Nephron progenitor cell (in vitro differentiated cells): ENCODE measurements at places on chromosomes 2 and 18.

GRCh38 chr2:166057370-166058164 lies 70.3 kb downstream of the SCN1A start:
- DNase-seq, result no peak

DNA sequence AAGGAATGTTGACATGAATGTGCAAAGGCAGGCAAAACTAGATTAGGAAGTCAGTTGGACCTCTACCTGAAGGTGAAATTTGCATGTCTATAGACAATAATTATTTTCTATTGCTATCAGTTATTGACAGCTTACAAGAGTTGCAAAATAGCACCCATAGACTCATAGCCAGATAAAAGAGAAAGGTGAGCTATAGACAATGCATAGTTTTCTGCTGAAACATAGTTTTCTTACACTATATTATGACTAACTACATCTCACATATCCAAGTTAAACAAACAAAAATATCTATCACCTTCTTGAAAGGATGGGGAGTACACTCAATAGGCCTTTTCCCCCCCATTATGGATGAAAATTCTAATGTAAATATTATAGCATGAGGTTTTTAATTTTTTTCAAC lies 305.0 kb downstream of the PTH2R start:
- DNase-seq, result no peak

GRCh38 chr2:61634512-61634911 lies 96.4 kb upstream of the XPO1 start:
- no peak for DNase-seq

DNA sequence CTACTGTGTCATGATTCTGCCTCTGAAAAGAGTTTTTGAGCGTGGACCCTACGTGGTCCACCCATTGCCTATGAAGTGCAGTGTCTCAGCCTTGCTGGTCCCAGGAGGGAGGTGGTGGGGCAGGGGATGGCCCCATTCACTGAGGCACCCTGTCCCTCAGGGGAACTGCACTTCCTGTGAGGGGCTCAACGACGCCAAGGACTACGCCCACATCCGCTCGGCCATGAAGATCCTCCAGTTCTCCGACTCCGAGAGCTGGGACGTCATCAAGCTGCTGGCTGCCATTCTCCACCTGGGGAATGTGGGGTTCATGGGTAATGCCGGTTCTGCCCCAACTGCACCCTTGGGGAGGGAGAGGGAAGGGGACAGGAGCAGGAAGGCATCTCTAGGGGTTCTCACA lies 42.5 kb downstream of the MYO7B start:
- no peak for DNase-seq

DNA sequence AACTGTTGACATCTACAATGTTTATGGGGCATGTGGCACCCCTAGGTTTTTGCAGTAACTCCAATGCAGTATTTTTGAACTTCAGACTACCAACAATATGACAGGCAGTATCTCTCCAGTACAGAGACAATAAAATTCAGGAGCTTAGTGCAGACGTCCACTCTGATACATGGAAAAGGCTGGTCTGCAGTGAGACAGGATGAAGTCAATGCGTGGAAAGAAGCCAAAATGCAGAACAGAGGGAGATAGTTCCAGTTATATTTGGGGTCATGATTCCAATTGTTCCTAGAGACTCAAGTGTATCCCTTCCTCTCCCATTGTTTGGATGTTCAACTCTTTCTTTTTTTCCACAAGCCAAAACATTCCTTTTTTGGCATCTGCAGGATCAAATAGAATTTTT lies 18.7 kb upstream of the SMAD2 start:
- no peak for DNase-seq

DNA sequence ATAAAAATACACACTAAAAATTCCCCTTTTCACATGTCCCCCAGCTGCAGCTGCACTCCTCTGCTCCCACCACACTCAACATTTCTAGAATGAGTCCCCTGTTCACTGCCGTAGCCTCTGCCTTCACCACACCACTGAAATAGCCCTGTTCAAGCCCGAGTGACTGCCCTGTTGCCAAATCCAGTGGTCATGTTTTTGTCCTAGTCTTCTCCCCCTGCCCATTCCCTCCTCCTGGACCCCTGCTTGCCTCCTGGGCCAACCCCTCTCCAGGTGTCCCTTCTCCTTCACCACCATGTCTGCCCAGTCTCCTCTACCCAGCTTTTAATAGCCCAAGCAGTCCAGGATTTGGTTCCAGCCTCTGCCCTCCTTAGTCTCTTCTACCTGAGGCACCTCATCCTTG lies 97.1 kb upstream of the LGALSL start:
- no peak for DNase-seq
